ENCODE measurements at places on chromosomes 11 and 22.

DNA sequence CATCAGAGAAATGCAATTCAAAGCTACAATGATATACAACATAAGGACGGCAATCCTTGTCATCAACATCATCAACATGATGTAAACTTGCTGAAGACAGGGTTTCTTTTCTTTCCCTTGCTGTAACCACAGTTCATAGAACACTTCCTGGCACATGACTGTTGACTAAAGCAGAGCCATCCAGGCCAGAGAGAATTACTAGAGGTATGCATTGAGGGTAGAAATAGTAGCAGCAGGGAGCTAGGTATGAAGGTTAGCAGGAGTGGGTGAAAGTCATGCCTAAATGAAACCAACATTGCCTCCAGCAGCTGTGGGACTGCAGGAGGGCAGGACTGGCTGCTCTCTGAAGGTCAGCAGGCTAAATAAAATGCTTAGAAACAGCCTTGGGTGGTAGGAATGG lies 103.7 kb downstream of the LRRC32 start:
- DNase-seq = no peak

DNA sequence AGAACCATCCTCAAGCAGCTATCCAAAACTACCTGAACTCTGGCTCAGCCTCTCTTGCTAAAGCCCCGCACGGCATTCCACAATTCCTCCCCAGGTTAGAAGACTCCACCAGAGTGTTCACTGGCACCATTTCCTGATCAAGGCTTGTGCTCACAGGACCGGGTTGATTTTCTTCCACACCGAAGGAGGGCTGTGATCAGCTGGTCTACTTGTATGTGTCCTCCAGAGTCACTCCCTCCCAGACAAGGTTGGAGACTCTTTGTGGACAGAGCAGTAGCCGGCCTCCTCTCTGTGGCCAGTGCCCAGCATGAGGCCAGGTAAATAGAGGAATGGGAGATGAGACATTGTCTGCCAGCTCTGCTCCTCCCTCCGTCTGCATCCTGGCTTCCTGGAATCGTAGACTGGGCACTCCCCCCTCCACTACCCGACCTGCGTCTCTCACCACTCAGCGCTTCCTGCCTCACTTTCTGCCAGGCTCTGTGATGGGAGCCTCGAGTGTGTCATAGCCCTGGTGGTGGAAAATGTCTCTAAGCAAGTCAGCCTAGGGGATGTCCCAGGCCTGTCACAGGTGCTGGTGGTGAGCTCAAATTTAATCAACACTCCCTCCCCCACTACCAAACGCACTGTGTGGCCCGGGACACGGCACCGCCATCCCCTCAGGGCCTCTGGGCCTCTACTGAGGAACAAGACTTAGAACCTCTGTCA lies 12.5 kb upstream of the TMPRSS6 start:
- DNase-seq = peak; percentile 89

GRCh38 chr22:43092085-43092484 lies 2.9 kb upstream of the TTLL1 start:
- DNase-seq = no peak

DNA sequence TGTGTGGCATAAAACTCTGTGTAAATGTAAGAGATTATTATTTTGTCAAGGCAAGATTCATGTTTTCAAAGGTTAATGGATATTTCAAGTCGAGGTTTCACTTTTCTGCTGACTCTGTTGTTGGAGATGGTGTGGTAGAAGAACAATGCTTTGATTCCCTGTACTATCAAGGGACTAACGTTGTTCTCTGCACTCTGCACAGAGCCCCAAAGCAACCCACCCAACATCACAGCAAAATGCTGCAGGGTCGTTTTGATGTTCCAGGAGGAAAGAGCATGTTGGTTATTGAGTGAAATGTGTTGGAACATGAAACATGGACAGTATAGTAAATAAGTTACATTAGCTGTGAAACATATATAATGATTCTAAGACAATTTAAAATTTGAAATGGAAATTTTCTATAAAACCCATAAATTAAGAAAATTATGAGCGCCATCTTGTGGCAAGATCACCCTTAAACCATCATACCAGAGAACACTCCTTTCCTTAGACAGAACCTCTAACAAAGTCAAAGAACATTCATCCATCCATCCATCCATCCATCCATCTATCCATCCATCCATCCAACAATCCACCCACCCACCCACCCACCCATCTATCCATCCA lies 164.4 kb upstream of the ZBED5 start:
- DNase-seq = no peak

DNA sequence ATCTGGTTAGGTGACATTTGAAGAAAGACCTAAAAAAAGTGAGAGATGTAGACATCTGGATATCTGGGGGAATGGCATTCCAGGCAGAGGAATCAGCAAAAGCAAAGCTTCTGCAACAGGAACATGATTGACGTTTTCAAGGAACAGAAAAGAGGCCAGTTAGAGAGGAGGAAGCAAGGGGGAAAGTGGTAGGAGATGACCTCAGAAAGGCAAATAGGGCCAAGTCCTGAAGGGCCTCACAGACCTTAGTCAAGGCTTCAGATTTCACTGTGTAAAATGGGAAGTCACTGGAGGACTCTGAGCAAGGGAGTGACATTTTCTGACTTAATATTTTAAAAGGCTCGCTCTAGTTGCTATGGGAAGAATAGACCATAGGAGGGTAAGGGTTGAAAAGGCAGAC lies 9.7 kb downstream of the DEUP1 start:
- no peak for DNase-seq

GRCh38 chr11:57571606-57572005 lies 4.1 kb upstream of the UBE2L6 start:
- no peak for DNase-seq

DNA sequence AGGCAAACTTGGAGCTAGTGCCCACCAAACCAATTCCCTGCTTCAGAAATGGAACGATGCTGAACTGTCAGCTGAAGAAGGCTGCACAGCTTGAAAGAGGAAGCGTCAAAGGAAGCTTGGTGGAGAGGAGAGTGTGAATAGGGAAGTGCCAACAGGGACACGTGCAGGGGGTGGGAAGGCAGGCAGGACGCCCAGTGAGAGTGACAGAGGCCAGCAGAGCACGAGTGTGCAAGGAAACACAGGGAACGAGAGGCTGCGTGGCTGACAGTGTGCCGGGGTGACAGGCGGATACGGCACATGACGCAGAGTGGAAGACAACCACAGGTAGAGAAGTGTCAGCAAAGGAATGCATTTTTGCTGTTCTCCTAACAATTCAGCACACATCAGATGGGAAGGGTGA lies 196.4 kb downstream of the LARGE1 start:
- DNase-seq = no peak

- no peak for DNase-seq
These were observed 105.9 kb downstream of the TMEM135 start for GRCh38 chr11:87143641-87144040.

All from activated CD4-positive, CD25-positive, alpha-beta regulatory T cell treated with anti-CD3 and anti-CD28 coated beads, Interleukin-2, amount 50 U/mL, for 16 hours (primary cell).